ENCODE measurements at places on chromosomes 3 and 15.

DNA sequence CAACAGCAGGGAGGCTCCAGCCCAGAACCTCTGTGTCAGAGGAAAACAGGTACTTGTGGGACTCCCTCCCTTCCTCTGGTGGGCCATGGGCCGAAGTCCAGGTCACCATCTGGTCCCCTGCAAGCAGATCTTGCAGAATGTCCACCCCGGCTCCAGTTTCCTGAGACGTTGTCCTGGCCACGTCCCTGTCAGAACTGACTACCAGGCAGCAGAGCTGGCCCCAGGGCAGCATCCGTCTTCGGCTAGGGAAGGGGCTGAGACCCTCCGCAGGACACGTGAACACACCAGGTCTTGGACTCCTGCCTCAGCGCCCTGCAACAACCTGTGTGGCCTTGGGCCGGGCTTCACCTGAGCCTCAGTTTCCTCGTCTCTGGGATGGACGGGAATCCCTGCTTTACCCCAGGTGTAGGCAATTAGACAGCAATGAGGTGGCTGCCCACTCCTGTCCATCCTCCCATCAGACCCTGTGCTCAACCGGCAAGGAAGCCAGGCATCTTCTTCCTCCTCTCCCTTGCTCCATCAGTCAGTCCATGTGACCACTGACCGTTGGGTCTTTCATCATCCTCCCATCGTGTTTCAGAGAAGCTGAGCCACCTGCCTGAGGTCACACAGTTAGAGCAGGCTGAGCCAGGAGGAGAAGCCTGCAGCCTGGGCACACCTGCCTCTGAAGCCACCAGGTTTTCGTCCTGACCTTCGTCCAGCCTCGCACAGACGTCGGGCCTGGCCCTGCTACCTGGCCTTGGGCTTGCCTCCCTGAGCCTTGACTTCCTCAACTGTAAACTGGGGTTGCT lies 8.9 kb upstream of the PRKCD start:
- no peak for DNase-seq

GRCh38 chr3:53258600-53259426 lies 3.0 kb upstream of the TKT start:
- no peak for DNase-seq

DNA sequence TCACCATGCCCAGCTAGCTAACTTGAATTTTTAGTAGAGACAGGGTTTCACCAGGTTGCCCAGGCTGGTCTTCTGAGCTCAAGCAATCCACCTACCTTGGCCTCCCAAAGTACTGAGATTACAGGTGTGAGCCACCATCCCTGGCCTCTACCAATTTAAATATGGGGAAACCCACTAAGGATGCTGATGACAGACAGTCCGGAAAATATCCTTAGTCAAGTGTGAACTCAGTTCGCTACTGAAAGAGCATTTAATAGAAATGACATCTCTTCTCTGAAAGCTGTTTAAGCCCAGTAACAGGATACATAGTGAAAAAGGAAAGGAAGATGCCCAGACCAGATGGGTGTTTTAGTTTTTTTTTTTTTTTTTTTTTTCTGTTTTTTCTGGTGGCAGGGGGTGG lies 7.7 kb upstream of the GRAMD2A start:
- DNase-seq: no peak

DNA sequence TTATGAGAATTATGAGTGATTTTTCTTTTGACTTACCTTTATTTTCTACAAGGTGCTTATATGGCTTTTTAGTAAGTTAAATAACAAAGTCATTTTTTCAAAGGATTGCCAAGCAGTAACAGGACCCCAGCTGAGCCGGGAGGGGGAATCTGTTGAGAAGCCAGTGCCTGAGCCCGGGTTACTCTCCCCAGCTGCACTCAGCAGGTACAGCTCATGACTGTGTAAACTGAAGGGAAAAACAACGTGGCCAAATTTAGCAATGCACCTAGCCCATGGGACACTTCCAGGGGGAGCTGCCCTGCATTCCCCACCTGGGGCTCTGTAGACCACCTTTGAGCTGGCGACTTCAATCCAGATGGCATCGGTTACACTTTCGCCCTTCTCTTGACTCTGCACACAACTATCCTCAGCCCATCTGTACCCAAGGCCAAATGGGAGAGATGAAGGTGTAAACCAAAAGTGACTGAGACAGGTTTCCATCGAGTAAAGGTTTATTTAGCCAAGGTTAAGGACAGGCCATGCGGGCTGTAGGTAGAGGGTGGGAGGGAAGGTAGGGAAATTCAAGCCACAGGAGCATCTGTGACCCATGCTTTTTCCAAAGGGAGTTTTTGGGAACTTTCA lies 18.2 kb upstream of the HCN4 start:
- DNase-seq: no peak

DNA sequence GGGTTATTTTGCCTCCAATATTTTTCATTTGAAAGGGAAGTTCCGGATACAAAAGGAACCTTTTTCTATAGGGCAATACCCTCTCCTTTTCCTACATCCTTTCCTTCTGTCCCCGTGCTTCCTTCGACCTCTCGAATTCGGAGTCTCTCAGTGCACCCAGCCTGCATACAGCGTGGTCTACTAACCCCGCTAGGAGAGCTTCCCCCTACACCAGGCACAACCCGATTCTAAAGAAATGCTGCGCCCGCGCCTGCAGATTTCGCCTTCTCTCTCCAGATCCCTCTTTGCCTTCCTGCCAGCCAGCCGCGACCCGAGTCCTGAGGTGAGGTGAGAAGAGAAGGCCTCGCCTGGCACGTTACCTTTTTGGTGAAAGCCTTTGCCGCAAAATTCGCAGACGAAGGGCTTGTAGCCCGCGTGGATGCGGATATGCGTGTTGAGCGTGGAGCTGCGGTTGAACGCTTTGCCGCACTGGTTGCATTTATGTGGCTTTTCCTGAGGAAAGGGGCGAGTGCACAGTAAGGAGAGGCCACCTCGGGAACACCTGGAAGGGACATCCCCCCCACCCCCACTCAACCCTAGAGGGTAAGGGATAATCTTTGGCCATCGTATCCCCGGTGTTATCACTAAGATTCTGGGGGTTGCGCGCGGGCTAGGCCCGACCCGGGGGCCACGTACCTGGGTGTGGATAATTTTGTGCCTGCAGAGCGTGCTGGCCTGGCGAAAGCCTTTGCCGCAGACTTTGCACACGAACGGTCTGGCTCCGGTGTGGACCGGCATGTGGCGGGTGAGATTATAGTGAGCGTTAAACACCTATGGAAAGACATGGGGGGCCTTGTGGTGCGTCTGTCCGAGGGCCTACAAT lies 2.3 kb downstream of the FEZF2 start:
- DNase-seq: no peak

DNA sequence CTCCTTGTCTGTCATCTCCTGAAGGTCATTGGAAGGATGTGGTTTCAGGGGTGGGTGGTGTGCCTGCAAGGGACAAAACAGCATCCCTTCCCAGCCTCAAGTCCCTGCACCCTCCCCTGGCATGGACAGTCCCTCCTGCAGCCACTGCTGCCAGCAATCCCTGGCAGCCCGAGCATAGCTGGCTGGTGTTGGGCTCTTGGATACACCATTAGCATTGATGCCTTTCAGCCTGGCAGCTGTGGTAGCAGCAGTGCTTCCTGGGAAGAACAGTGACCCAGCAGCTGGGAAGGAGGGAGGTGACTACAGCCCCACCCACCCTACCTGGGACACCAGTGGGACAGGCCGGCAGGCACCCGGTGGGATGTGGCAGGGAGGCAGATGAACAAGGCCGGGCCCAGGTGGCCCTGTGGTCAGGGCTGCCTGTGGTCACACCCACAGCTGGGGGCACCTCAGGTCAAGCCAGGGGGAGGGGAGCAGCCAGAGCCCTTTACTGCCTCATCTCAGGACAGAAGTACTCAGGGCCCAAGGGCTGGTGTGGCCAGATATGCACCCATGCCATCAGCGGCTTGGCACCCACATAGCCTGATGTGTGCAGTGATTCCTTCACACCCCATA lies 32.9 kb upstream of the TMEM115 start:
- no peak for DNase-seq

Data from upper lobe of left lung (tissue), 6 donors.